ENCODE measurements at places on chromosomes 7 and 10.

DNA sequence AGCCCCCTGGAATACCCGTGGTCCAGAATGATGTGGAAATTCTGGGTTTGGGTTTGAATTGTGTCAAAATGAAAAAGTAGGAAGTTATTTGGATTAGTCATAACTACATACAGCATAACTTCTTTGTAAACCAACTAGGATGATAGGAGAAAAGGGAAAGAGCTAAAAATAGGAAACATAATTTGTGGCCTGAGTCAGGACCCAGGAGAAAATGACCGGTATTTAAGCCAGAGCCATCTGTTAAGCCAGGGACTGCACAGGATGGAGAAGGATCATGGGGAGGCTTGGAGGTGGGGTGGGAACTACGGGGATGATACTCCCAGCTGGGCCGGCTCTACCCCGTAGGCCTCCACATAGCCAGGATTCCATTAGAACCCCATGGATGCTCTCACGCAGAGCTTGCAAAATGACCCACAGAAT lies 98.6 kb downstream of the MYOF start:
- DNase-seq = no peak

GRCh38 chr7:87960239-87960638 lies 26.2 kb downstream of the ADAM22 start:
- DNase-seq = no peak

GRCh38 chr10:31906039-31906438 lies 22.6 kb downstream of the ARHGAP12 start:
- DNase-seq = no peak

GRCh38 chr7:76225379-76225778 lies 23.7 kb downstream of the SRRM3 start:
- DNase-seq = peak; percentile 2

- peak; percentile 29 for DNase-seq
Measured at GRCh38 chr10:112951359-112952281, 1.6 kb downstream of the TCF7L2 start.

DNA sequence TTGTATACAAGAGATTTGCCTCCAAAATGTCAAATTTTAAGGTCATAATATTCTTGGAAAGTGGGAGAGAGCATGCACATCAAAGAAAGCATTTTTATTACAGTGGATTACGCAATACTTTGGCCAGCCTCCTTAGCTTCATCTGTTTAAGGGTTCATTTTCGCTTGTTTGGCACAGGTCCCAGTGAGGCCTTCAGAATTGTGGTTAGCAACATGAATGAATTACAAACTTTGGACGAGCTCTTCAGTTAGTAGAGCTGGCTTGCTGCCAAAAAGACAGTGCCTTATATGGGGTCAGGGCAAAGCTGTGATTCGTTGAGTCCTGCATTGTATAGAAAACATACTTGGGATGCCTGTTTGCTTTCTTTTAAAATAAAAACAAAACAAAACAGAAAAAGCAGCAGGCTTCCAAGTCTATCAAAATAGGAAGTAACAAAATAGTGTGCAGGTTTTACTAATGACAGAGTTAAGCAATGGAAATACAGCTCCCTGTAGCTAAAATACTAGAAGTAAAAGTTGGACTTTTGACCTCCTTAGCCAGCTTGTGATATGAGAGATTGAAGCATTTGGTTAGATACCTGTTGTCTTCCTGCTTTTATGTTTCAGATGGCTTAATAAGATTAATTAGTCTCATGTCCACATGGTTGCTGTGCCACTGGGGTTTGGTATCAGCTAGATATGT lies 190.8 kb downstream of the MLLT10 start:
- DNase-seq = no peak

DNA sequence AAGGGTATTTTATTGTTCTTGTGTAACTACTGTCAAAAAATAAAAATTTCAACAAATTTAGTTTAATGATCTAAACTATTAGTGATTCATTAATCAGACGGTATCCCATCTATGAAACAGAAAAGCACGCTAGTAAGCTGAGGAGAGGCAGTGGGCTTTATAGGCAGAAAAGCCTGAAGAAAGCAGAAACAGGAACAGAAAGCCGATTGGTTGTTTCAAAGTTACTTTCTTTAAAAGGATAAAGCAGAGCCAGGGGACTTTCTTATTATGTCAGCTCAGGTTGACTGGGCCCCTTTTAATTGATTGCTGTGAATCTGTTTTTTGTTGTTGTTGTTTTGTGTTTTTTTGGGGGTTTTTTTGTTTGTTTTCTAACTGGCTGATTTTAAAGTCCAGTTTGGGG lies 105.5 kb downstream of the TES start:
- no peak for DNase-seq

- DNase-seq = no peak
Measured at GRCh38 chr10:52615331-52615730, 157.3 kb downstream of the MBL2 start.

DNA sequence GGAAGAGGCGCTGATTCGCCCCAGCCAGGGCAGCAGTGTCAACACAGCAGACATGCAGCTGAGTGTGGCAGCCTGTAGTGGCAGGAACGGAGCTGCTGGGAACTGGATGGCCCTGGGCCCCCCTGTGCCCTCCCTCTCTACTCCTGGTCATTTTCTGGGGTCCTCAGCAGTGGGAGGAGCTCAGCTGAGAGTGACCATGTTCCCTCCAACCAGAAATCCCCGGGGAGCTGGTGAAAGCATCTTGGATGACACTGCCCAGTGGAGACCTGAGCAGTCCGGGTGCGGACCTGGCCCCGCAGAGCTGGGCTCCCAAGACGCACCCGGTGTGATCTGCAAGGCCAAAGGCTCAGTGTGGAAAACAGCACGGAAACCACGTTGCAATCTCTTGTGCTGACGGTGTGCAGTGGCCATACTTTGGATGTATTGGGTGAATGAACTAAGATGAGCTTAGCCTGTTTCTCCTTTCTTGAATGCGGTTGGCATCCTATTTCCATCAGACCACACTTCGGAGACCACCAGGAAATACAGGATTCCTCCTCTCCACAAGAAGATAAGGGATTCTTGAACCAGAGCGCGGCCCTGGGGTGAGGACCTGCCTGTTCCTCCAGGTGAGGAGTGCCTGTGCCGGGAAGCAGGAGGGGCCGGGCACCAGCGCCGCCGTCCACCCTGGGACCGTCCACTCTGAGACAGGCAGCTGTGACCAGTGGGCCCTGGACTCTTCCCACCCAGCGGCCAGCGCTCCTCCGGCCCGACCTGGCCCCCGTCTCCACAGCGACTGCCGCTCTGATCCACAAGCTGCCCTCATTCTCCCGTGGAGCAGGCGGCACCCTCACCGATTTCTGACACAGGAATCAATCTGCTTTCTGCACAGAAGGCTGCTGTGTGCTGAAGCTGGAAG lies 93.5 kb upstream of the DIP2C start:
- no peak for DNase-seq

DNA sequence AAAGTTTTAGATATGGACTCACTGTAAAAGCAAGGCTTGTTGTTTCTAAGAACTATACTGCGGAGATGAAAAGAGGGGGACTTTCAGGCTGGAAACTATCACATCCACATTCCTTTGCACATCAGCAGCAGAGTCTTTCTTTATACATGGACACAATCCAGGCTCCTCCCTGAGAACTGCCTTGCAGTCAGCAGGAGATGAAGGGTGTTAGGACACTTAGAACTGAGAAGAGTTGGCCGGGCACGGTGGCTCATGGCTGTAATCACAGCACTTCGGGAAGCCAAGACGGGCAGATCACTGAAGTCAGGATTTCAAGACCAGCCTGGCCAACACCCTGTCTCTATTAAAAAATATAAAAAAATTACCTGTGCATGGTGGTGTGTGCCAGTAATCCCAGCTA lies 9.7 kb upstream of the GARS1 start:
- DNase-seq = no peak

DNA sequence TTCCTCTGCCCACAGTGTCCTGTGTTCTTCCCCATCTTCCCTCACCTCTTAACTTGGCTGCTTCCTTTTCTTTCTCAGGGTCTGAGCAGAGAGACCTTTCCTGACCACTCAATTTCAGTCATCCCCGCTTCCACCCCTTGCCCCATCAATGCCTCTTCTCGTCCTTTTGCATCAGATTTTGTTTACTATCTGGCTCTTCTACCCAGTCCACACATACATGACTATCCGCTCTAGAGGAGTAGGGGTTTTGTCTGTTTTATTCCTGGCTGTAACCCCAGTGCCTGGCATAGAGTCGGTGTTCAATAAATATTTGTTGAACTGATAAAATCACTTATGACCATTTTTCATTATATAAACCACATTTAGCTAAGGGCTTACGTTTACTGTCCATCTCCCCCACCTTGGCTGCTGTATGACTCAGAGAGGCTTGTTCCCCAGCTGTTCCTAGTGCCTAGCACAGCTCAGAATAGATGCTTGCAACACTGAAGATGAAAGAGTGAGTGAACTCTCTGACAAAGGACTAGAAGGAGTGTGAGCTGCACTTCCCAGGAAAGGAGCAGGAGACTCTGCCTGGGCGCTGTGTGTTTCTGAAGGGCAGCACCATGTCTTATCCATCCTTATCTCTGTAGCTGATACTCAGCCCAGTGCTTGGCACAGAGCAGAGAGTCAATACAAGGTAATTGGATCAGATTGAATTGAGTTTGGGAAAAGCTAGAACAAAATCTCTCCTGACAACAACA lies 21.9 kb downstream of the ARID5B start:
- DNase-seq = no peak

- DNase-seq = no peak
Measured at GRCh38 chr7:116859323-116859722, 3.1 kb upstream of the CAPZA2 start.

GRCh38 chr10:106185951-106186350 lies 978.6 kb downstream of the SORCS1 start:
- no peak for DNase-seq

- DNase-seq = no peak
Measured at GRCh38 chr10:22850541-22850940, 77.3 kb upstream of the ARMC3 start.

DNA sequence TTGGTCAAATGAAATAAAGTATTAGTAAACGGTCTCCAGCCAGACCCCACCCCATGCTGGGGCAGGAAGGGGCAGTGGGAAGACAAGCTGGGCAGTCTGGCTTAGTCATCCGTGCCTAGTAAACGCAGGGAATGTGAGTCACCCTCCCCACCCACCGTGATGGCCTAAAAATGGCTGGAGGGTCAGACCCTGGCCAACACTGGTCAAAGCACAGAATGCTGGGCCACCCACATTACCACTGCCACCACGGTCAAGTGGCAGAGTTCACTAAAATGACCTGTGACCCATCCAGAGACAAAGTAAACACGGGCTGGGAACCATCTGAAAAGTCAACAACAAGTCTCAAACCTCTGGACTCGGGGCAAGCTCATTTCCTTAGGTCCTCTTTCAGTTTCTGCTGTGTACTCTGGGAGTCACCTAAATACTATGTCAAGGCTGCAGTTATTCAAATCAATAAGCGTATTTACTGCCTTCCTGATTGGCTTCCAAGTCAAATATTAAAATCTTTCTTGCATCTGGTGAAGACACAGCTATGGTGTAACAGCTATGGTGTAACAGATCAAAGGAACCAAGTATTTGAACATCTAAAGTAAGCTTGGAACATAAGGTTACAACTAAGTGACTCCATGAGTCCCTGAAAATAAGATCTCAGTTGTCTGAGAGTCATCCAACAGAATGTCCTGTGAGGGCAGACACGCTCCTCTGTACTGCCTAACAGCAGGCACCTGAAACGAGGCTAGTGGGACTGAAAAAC lies 3.0 kb downstream of the ZFAND2A start:
- DNase-seq = no peak

GRCh38 chr10:116757246-116757645 lies 14.9 kb upstream of the HSPA12A start:
- DNase-seq = no peak

DNA sequence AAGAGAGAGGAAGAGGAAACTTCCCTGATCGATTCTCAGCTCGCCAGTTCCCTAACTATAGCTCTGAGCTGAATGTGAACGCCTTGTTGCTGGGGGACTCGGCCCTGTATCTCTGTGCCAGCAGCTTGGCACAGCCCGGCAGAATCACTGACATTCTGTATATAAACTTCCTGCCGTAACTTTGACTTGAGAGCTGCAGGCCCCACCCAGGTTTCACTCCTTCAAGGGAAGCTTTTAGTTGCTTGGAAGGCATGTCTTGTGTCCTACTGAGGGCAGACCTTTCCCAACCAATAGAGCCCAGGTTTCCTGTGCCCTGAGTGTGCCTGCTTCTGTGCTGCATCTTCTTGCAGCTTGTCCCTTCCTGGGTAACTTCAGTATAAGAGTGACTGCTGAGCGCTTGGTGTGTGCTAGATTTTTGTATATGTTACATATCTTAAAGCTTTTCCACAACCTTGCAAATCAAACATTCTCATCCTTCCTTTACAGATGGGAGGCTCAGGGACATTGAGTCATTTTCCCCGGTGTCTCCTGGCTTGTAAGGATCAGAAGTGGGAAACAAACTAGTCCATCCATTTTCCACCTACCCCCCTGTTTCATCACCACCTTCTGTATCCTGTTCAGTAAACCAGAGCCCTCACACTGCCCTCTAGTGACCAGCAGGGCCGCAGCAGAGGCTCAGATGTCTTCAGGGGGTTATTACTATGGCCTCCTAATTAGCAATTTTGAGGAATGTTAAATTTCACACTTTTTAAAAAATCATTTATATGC lies 225.2 kb upstream of the PRSS58 start:
- DNase-seq = peak; percentile 23

DNA sequence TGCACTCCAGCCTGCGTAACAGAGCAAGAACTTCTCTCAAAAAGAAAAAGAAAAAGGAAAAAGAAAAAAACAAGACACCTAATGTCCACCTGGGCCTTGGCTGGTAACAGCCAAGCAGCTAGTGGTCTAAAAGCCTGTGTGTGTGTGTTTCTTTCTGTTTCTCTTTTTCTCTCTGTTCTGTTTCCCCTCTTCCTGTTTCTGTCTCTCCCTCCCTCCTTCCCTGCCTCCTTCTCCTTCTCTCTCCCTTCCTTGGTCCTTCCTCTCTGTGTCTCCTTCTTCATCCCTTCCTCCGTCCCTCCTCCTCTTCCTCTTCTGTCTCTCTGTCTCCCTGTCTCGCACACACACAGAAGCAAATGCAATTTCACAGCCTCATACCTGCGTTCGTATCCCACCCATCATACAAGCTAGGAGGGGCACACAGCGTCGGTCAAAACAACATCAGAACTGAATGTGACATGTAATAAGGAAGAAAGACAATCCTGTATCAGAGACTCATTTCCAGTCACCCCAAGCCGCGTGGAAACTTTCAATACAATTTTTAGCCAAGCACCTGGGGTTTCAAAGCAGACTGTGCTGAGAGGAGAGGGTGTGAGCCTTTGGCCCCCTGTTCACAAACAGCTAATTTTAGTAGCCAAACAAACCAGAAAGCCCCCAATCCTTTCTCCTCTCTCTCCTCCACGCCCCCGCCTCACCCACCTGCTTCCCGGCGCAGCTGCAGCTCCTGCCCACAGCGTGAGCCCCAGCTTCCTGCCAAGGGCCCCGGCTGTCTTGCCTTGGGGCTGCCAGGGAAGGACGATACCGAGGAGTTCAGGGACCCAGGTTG lies 50.2 kb upstream of the GNA12 start:
- DNase-seq = no peak

GRCh38 chr7:15626041-15626440 lies 60.4 kb downstream of the MEOX2 start:
- no peak for DNase-seq

DNA sequence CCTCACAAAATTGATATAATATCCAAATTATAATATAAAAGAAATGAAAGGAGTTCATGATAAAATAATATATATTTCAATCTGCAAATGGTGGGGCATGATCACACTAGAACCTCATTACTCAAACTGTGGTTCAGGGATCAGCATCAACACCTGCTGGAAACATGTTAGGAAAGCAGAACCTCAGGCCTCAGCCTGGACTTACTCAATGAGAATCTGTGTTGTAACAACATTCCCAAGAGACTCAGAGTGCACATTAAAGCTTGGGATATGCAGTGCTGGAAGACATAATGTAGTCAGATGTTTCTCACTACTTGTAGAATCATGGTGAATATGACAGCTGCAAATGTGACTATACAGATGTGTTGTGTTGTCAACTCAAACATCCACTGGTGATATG lies 81.7 kb upstream of the ITPRID1 start:
- no peak for DNase-seq

Data from effector CD8-positive, alpha-beta T cell (primary cell).